Glutamatergic neuron (in vitro differentiated cells): ENCODE measurements at places on chromosomes 2 and 18.
A peak's percentile ranks its signal among the peaks of the same experiment; 100 is the strongest.

- H3K27ac ChIP-seq = no peak overlapping the region
- peaks cover 3% of the 10 kb centered on the region for H3K4me1 ChIP-seq
- peaks cover 16% of the 10 kb centered on the region for H3K36me3 ChIP-seq
- H3K27me3 ChIP-seq = no peaks in the 10 kb centered on the region
Observed at GRCh38 chr18:68642003-68642402, 72.9 kb downstream of the TMX3 start.

DNA sequence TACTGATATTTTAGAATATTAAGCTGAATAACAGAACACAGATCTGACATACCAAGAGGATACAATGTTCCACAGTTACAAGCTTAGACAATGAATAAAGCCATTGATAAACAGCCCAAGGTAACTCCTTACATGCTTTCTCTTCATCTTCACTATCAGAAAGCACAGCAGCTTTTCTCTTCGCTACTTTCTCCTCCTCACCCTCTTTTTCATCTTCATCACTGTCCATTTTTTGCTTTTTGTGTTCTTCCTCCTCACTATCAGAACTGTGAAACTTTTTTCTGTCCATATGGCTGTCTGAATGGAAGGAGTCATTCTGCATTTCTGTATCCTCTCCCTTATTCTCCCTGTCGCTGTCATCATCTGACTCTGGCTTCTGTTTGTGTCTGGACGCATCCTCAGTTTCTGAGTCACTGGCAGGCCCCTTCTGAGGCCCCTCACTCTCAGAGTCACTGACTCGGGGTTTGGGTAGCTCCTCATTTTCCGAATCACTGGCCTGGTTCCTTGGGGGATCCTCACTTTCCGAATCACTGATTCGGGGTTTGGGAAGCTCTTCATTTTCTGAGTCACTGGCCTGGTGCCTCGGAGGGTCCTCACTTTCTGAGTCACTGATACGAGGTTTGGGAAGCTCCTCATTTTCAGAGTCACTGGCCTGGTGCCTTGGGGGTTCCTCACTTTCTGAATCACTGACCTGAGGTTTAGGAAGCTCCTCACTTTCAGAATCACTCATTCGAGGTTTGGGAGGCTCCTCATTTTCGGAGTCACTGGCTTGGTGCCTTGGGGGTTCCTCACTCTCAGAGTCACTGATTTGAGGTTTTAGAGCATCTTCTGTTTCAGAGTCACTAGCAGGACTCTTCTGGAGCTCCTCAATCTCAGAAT is 21.5 kb downstream of the IWS1 start:
- H3K36me3 ChIP-seq = no peaks in the 10 kb centered on the region
- H3K27me3 ChIP-seq = no peaks in the 10 kb centered on the region
- no peak overlapping the region for H3K27ac ChIP-seq
- peaks cover 11% of the 10 kb centered on the region for H3K4me1 ChIP-seq

GRCh38 chr18:34956663-34957062 is 84.5 kb upstream of the MAPRE2 start:
- H3K4me3 ChIP-seq = no peak overlapping the region
- H3K4me1 ChIP-seq = no peaks in the 10 kb centered on the region
- H3K27ac ChIP-seq = no peak overlapping the region
- no peaks in the 10 kb centered on the region for H3K27me3 ChIP-seq
- no peak for DNase-seq
- H3K36me3 ChIP-seq = no peaks in the 10 kb centered on the region

GRCh38 chr2:25816249-25816648 is 62.0 kb downstream of the ASXL2 start:
- no peaks in the 10 kb centered on the region for H3K4me1 ChIP-seq
- no peak overlapping the region for H3K4me3 ChIP-seq
- no peaks in the 10 kb centered on the region for H3K27me3 ChIP-seq
- no peaks in the 10 kb centered on the region for H3K36me3 ChIP-seq

GRCh38 chr2:23294238-23294637 is 90.7 kb upstream of the KLHL29 start:
- H3K4me1 ChIP-seq = no peaks in the 10 kb centered on the region
- peaks cover 4% of the 10 kb centered on the region for H3K27me3 ChIP-seq
- H3K27ac ChIP-seq = no peak overlapping the region
- H3K36me3 ChIP-seq = no peaks in the 10 kb centered on the region
- no peak overlapping the region for H3K4me3 ChIP-seq
- no peak for DNase-seq

GRCh38 chr18:78507217-78507616 is 472.4 kb upstream of the SALL3 start:
- no peak overlapping the region for H3K4me3 ChIP-seq
- H3K4me1 ChIP-seq = no peaks in the 10 kb centered on the region
- peaks cover 3% of the 10 kb centered on the region for H3K36me3 ChIP-seq
- DNase-seq = no peak
- no peak overlapping the region for H3K27ac ChIP-seq

GRCh38 chr2:168731616-168732015 is 70.8 kb upstream of the NOSTRIN start:
- no peak overlapping the region for H3K27ac ChIP-seq
- DNase-seq = no peak
- H3K4me3 ChIP-seq = no peak overlapping the region
- no peaks in the 10 kb centered on the region for H3K27me3 ChIP-seq

- no peaks in the 10 kb centered on the region for H3K4me1 ChIP-seq
- H3K27me3 ChIP-seq = peaks cover 4% of the 10 kb centered on the region
Observed at GRCh38 chr2:121237980-121238665, 46.9 kb downstream of the TFCP2L1 start.

DNA sequence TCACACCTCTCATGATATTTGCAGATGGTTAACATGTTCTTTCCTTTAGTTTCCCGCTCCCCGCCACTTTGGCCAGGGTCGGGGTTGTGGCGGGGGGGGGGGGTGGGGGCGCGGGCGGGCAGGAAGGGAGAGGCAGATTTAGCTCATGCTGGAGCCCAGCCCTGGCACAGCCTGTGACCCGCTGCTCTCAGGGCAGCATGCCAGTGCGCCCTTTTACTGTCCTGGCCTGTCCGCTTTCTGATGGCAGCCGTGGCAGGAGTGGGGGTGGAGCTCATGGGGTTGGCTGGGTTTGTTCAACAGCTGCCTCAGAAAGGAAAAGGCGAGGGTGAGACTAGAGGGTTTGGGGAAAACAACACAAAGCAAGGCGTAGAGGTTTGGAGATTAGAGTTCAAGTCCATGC is 56.1 kb downstream of the TNP1 start:
- H3K36me3 ChIP-seq = no peaks in the 10 kb centered on the region
- H3K4me3 ChIP-seq = no peak overlapping the region
- no peaks in the 10 kb centered on the region for H3K4me1 ChIP-seq
- peaks cover under 1% of the 10 kb centered on the region for H3K27me3 ChIP-seq
- DNase-seq = no peak

DNA sequence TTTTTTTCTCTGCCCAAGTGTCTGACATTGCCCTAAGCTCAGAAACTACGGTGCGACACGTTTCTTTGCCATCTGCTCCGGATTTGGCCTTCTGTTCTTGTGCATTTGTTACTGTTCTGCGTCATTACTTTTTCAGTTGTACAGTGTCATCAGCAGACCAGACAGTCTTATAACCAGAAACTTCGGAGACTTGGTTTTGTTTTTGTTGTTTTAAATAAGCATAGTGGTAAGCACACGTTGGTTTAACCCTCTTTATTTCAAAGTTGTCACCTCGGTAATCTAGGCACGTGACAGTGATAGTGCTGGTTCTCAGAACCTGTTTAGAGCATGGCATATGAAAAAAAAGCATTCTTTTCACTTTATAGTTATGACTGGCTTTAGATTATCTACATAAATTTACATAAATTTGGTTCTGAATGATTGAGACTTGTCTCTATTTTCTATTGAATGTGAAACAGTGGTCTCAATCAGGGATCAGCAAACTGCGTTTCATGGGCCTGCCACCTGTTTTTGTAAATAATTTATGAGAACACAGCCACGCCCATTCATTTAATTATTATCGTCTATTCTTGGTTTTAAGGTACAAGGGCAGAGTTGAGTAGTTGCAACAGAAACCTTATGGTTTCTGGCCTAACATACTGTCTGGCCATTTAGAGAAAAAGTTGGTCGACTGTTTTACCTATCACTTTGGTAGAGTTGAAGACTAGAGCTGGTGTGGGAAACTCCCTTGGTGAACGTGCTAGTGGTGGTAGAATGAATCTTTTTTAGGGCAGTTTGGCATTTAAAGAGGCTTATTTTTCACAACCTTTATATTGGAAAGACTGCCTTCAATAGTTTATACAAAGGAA is 106.5 kb downstream of the ZNF532 start:
- no peak for DNase-seq
- peaks cover 6% of the 10 kb centered on the region for H3K36me3 ChIP-seq
- H3K27me3 ChIP-seq = peaks cover 11% of the 10 kb centered on the region
- peaks cover 52% of the 10 kb centered on the region for H3K4me1 ChIP-seq

DNA sequence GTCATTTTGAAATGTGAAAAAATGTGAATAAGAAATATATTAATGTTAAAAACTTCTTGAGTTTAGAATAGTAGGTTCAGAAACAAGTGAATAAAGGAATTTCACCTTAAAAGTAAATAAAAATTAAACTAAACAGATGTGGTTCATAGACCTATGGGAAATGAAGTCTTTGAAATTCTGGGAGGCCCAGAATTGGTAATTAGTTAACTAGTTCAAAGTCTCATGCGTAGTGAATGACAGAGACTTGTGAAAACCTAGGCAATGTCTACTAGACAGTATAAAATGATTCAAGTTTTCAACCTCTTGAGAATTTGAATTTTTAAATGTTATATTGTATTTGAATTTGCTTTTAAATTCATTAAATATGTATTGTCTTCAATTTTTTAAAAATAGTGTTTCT is 32.6 kb upstream of the AAK1 start:
- H3K4me3 ChIP-seq = no peak overlapping the region
- H3K36me3 ChIP-seq = peaks cover 5% of the 10 kb centered on the region
- no peaks in the 10 kb centered on the region for H3K4me1 ChIP-seq
- DNase-seq = no peak
- no peaks in the 10 kb centered on the region for H3K27me3 ChIP-seq
- H3K27ac ChIP-seq = no peak overlapping the region

DNA sequence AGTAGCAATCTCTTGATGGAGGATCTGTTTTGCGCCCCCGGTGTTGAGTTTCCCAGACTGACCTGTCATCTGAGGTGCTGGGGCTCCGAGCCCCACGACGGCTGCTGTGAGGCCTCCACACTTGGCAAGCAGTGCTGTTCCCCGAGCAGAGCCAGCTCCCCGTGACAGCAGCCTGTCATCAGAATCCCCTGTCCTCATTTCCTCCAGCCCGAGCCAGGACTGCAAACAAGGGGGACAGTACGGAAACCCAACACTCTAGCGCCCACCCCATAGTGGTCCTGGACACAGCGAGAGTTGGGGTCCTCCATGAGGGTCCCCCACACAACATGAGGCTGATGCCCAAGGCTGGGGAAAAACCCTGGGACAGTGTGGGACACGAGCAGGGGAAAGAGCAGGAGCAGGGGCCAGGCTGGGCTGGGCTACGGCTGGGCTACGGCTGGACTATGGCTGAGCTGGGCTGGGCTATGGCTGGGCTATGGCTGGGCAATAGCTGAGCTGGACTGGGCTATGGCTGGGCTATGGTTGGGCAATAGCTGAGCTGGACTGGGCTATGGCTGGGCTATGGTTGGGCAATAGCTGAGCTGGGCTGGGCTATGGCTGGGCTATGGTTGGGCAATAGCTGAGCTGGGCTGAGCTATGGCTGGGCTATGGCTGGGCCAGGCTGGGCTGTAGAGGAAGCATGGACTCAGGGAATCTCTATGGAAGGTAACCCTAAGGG is 1.5 kb upstream of the KLHL30 start:
- H3K27me3 ChIP-seq = peaks cover 6% of the 10 kb centered on the region
- H3K27ac ChIP-seq = no peak overlapping the region
- H3K4me3 ChIP-seq = no peak overlapping the region
- peak; percentile 16 for DNase-seq

- peaks cover 79% of the 10 kb centered on the region for H3K4me1 ChIP-seq
- H3K4me3 ChIP-seq = no peak overlapping the region
- no peaks in the 10 kb centered on the region for H3K27me3 ChIP-seq
- DNase-seq = no peak
Observed at GRCh38 chr18:58225101-58225500, 181.1 kb downstream of the NEDD4L start.

- H3K27me3 ChIP-seq = peaks cover 4% of the 10 kb centered on the region
- DNase-seq = no peak
- no peak overlapping the region for H3K4me3 ChIP-seq
Observed at GRCh38 chr18:48997985-48998831, 47.4 kb upstream of the SMAD7 start.

DNA sequence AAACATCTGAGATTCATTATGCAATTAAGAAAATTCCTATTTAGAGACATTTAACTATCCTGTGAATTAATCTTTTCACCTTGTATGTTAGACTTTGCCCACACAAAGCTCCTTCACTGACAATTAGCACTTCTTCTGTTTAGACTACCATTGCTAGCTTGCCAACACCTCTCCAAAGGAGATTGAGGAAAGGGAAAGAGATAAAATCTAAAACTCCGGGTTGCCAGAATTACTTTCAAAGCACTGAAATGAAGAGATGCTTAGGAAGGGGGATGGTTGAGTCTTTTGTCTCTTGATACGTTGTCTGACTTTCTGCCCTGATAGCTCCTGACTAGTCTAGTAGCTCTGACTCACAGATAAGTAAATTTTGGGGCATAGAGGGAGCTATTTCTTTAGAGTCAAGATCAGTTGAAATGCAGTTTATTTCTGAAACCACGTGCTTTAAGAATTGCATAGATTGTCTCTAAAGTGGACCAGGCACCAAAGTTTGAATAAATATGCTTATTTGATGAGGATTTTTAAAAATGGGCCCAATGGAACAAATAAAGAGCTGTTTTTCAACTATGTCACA is 74.1 kb upstream of the DSEL start:
- no peak overlapping the region for H3K4me3 ChIP-seq
- peaks cover 11% of the 10 kb centered on the region for H3K4me1 ChIP-seq
- no peaks in the 10 kb centered on the region for H3K27me3 ChIP-seq
- DNase-seq = no peak
- H3K36me3 ChIP-seq = peaks cover 6% of the 10 kb centered on the region

GRCh38 chr2:66101206-66101605 is 333.7 kb upstream of the MEIS1 start:
- peaks cover 2% of the 10 kb centered on the region for H3K27me3 ChIP-seq
- no peaks in the 10 kb centered on the region for H3K4me1 ChIP-seq
- no peak for DNase-seq
- no peak overlapping the region for H3K4me3 ChIP-seq

DNA sequence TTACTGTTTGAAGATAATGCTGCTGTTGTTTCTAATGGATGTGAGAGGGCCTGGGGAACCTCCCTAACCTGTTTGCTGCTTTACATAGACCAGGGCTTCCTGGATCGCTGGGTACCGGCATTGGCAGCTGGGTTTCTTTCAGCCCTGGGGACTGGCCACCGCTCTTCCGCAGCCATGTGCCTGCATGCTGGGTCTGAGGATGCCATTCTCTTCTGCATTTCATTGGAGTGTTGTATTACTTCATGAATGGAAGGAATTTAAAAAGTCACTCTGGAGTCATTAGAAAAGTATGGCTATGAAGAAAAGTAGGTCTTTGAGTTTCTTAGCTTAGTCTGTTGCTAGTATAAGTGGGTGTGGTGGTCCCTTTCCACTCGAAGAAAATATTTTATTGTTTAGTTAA is 107.3 kb upstream of the MGAT5 start:
- H3K4me3 ChIP-seq = no peak overlapping the region
- no peak overlapping the region for H3K27ac ChIP-seq
- peaks cover 52% of the 10 kb centered on the region for H3K4me1 ChIP-seq
- peaks cover 3% of the 10 kb centered on the region for H3K27me3 ChIP-seq

- no peaks in the 10 kb centered on the region for H3K36me3 ChIP-seq
- H3K4me3 ChIP-seq = no peak overlapping the region
- no peak overlapping the region for H3K27ac ChIP-seq
Observed at GRCh38 chr18:49031511-49032188, 80.9 kb upstream of the SMAD7 start.

- no peaks in the 10 kb centered on the region for H3K27me3 ChIP-seq
- no peak for DNase-seq
- no peak overlapping the region for H3K4me3 ChIP-seq
- H3K27ac ChIP-seq = peak overlapping the region; percentile 72
- H3K36me3 ChIP-seq = no peaks in the 10 kb centered on the region
Observed at GRCh38 chr2:202064171-202064880, 8.7 kb upstream of the KIAA2012 start.
